Lower leg skin (tissue), 4 donors: ENCODE measurements at places on chromosomes 3 and 15. TPM values are rescaled to one million over a fixed set of nuclear protein-coding genes. Genes with fewer than 3 reads are reported as not detected.
A peak's percentile ranks its signal among the peaks of the same experiment; 100 is the strongest.

DNA sequence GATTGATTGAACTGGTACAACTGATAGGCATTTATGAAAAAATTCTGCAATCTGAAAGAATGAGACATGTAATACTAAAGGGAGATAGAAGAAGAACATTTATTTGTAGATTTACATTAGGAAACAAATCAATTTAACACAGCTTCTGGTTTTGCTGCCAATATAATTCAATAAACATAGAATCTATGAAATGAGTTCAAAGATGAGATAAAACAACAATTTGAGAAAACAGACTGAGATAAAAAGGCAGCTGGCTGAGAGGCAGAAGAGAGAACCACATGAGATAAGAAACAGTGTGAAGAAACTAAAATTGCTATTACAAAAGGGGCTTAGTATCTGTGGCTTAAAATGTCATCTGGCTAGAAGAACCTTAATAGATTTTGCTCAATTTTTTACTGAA lies 176.6 kb downstream of the PYDC2 start:
- DNase-seq = no peak

GRCh38 chr3:111714305-111714704 lies 119.2 kb upstream of the ZBED2 start:
- DNase-seq = no peak

GRCh38 chr3:63193647-63194046 lies 84.5 kb upstream of the SYNPR start:
- no peak for DNase-seq

GRCh38 chr15:67852418-67852817 lies 12.6 kb upstream of the RNU6-1 start:
- no peak for DNase-seq

DNA sequence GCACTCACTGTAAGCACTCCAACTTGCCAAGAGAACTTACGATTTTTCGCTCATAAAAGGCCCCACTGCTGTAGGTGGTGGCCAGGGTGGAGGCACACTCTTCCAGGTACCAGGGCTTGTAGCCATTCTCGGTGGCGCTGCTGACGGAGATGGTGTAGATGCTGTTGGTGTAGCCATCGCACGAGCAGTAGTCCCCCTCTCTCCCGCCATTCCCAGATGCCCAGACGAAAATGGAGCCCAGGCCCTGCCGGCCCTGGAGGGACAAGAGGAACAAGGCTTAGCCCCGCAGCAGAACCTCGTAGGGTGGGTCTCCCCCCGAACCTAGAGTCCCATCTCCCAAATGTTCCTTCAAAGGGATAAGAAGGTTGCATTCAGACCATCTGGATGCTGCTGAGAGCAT lies 96.3 kb downstream of the PCSK6 start:
- peak; percentile 50 for DNase-seq

DNA sequence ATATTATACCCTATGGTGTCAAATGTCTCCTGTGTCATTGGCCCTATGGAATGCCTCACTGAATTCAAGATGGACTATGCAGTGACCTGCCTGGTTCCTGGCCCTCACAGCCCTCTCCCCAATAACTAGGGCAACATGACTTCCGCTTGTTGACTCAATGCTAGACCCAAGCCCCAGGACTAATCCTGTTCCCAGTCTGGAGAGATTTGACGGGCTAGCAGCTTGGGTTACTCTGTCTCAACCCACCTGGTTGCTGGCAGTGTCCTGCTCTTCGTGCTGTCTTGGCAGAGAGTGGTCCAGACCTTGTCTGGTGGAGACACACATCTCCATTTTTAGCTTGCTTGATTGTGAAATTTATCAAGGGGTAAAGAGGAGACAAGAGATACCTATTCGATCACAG lies 135.8 kb upstream of the HES1 start:
- peak; percentile 36 for DNase-seq

DNA sequence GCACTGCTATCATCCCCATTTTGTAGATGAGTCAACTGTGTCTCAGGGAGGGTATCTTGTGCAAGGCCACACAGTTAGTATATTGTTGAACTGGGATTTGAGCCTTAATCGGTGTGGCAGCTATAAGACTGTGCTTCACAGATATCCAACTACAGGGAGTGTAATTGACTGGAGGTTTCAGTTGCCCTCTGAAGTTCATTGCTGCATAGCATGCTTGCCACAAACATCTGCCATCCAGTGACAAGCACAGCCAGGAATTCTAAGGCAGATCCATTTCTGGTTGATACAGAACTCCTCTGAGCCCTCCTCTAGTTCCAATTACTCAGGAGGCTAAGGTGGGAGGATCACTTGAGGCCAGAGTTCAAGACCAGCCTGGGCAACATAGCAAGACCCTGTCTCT lies 16.4 kb downstream of the FSD2 start:
- no peak for DNase-seq

GRCh38 chr15:92316586-92317295 lies 76.9 kb upstream of the ST8SIA2 start:
- no peak for DNase-seq

- DNase-seq = peak; percentile 14
These were observed 7.5 kb upstream of the APOD start for GRCh38 chr3:195591220-195591619.

DNA sequence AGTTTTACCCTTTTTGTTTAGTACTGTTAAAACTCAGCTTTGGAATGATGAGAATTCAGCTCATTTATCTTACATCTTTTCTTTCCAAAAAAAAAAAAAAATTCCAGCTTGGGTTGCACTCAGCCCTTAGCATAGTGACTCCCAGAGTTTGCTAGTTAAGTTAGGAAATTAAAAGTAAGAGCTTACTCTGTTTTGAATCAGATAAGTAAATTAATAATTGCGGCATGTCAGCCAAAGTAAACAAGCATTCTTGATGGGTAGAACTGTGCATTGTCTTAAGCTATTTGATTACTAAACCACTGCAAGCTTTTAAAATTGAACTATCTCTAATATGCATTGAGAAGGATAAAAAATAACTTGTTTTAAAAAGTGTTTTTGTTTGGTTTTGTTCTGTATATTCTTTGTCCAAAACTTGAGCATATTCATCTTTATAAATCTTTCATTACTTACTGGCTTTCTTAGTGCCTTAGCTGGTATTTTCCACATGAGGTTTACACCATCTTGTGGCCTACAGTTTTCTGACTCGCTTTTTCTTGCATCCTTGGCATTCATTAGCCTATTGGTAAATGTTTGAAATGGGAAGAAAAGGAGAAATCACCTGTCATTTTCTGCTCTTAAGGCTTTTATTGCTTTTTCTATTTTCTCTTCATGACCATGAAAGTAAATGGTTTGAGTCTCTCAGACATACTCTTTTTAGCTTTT lies 107.6 kb downstream of the FILIP1L start:
- no peak for DNase-seq

- no peak for DNase-seq
These were observed 17.2 kb downstream of the ST3GAL6 start for GRCh38 chr3:98780343-98780742.

DNA sequence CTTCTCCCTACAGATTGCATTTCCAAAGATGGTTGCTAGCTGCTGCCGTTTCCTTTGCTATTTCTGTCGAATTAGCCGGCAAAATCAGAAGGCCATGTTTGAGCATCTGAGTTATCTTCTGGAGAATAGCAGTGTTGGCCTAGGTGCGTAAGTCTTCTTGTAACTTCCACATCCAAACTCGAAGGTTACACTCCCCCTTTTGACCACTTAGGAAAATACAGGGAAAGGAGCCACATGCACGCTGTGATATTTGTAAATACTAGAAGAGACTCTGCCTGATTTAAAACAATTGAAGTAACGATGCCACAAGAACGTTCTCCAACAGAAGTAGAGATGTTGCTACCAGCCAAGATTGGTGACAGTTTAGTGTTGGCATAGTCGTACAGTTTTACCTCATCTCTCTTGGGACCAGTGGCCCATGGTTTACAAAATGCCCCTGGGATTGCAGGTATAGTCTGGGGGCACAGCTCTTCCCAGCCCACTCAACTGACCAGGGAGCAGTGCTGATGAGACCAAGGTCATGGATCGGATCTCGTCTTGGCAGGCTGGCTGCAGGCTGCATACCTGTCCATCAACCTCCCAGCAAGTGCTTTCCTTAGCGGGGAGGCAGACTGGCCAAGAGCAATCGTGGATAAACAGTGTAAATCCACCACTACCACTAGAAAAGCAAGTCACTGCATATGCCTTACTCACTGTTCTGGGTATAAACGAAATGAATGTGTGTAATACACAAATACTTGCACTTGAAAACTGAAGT lies 268.4 kb upstream of the CHRM5 start:
- DNase-seq = no peak

DNA sequence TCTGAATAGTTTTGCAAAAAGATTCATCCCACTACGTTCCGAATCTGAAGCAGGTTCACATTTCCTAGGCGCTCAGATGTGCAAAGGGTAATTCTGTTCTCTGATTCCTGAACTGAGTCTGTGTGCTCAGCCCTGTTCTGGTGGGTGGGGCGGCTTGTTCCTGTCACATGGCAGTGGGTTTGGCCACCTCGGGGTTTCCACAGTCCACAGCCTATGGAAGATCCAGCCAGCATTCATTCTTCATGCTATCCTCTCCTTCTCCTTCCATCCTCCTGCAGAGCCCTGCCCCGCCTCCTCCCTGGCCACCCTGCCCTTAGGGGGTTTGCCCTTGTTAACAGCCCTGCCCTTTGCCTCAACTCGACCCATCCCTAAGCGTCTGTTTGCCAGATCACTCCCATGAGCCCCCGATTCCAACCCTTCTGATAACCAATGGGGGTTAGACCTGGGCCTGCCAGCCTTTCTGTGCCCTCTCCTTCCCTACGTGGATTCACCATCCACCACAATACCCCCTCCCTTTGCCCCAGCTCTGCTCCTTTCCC lies 31.0 kb downstream of the PRR20G start:
- peak; percentile 74 for DNase-seq

GRCh38 chr15:40567111-40567510 lies 2.0 kb upstream of the RPUSD2 start:
- DNase-seq = no peak

ERC2 gene
- 0.42 TPM for total RNA-seq

KLF15 gene
- total RNA-seq = 22.0 TPM

CD200 gene
- 3.7 TPM for total RNA-seq

GOLGA8T gene
- total RNA-seq = not detected

NKIRAS1 gene
- 10.3 TPM for total RNA-seq
